Activated naive CD8-positive, alpha-beta T cell treated with anti-CD3 and anti-CD28 coated beads for 36 hours (primary cell): ENCODE measurements at places on chromosomes 5 and 9. TPM values are rescaled to one million over a fixed set of nuclear protein-coding genes. Genes with fewer than 3 reads are reported as not detected.

Gene GPX8
- not detected for total RNA-seq

Gene PCDHB14
- not detected for total RNA-seq

GRCh38 chr9:34072868-34073590 is 24.3 kb upstream of the UBAP2 start:
- DNase-seq = no peak

DNA sequence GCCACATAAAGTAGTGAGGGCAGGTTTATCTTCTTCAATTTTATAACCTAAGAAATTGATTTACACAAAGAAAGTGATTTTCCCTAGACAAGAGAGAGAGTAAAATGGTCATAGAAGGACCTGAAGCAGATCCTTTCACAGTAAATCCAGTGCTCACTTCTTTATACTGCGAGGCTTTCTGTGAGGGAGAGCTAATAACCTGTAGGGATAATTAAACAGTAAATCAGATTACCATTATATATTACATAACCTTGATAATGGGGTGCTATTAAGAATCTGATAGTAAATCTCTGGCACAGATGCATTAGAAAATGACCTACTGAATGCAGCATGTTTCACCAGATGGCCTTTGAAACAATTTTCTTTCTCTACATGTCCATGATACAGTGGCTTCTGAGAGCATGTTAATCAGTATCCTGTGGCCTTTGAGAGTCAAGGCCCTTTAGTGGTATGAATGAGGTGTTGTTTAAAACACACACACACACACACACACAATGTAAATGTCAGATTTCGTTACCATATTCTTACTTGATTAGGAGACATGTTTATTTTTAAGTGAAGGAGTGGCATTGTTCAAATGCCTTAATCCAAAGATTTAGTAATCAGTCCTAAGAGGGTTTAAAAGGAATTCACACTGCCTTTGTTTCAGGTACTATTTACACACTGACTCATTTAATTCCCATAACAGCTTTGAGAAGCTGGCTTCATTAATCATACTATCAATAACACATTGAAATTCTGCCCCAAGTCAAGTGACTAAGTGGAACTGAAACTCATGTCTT is 124.7 kb downstream of the ALDH1A1 start:
- no peak for DNase-seq

- DNase-seq = no peak
Measured at GRCh38 chr9:124940521-124940893, 376 bp downstream of the GOLGA1 start.

DNA sequence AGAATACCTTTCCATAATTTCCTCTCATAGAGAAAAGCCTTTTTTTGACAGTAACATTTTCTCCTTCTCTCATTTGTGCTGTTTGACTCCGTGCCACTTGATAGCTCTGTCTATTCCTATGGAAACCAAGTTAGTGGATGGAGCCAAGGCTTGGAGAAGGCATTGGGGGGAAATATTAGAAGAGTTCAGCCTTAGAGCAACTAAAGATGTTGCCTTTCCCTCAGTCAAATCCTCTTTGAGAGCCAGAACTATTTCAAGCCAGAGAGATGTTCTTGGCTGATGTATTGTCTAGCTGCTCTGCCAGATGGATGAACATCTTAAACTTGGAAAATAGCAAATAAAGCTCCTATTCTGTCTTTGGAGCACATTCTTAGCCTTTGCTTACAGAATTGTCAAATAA is 112.4 kb downstream of the INVS start:
- no peak for DNase-seq

DNA sequence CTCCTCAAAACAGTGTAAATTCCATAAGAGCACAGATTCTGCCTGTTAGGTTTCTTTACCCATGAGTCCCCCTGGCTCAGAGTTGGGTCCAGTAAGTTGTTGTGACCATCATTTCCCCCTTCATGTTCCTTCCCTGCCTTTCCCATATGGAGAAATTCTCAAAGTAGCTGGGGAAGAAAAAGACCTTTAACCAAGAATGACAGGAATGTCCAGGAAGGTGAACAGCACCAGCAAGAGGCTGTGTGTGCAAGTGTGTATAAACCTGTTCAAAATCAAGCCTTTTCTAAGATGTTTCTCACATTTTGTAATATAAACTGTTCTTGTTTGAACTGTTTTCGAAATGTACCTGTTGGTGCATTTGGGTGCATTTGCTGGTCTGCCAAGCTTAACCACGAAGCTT is 238.2 kb downstream of the SLIT3 start:
- no peak for DNase-seq
